Right forelimb (tissue), 1 donor: ENCODE measurements at places on chromosomes 5 and 9.

GRCh38 chr5:148805326-148806290 is 20.8 kb upstream of the ADRB2 start:
- DNase-seq: no peak

DNA sequence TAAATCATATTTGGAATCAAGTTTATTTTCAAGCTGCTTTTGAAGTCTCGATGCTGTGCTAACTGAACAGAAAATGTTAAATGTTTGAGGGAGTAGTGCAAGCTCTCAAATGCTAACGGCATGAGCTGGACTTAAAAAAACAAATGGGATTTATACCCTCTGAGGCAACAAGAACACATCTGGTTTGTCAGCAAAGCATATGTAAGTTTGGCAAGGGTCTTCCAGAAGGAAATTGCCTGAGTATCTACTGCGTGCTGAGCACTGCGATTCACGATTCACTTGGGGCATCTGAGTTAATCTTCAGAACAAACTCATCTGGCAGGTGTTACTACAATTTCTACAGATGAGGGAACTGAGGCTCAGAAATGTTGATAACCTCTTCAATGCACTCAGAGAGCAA is 98.4 kb upstream of the C9orf72 start:
- DNase-seq: no peak

- DNase-seq: peak; percentile 59
Observed at GRCh38 chr9:125433461-125434011, 171.9 kb downstream of the GAPVD1 start.

DNA sequence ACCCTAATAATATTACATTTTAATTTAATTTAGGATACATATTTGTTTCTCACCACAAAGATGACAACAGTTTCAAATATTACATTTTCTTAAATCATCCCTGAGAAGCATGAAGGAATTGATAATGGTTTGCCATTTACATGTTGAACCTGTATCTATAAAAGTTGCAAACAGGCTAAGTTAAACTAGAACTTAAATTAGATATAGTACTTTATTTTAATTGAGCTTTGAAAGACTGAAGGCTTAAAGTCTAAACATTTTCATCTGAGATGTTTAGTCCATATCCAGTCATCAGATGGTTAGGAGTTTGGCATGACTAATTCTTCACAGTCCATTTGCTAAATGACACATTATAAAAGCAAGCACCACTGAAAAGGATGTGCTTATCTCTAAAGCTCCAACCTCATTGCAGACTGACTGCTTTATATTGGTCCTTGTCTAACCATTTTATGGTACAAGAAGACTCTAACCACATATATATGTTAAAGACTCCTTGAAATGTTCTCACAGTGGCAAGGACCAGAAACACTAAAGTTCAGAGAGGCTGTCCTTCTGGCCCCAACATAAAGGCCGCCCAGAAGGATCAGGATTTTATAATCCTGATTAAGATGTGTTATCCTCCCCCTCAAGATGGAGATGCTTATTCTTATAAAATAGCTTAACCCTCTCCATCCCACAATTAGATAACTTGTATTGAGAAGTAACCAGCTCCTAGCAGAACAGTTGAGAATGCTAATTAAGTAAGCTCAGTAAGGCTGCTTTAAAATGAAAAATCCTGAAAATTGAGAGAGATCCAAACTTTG is 25.8 kb downstream of the WNT8A start:
- no peak for DNase-seq

DNA sequence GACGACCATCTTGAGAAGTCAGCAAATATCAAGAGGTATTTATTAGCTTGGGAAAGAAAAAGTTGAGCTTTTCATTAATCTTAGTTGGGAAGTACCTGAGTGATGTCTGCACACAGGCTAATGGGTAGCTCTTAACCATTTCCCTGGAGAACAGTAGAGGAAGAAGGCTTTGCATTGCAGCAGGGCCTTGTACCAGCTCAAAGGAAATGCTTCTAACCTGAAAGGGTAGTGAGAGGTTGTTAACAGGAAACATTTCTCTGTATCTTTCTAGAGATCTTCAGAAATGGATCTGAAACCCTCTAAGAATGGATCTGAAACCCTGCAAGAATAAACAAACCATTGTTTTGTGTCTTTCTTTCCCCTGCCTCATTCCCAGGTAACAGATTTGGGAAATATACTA is 393.3 kb downstream of the PLK2 start:
- no peak for DNase-seq

GRCh38 chr9:82574911-82575310 is 488.0 kb downstream of the RASEF start:
- DNase-seq: no peak

DNA sequence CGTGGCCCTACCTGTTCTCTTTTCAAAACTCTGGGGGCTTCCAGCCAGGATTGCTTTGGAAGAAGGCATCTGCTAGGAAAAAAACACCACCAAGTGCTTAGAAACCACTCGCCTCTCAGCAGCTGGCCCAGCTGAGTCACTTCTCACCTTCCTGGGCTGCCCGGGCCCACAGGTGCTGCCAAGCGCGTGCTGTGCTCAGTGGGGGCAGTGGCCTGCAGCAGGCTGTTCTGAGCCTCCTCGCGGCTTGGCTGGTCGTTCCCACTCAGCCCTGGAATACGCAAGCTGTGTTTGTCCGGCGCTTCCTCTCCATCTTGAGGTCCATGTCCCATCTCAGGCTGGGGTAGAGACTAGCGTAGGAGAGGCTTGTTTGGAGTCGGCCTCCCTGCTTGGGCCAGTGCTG is 102.5 kb upstream of the FCN2 start:
- no peak for DNase-seq

GRCh38 chr5:61563401-61563800 is 231.3 kb downstream of the ZSWIM6 start:
- no peak for DNase-seq

DNA sequence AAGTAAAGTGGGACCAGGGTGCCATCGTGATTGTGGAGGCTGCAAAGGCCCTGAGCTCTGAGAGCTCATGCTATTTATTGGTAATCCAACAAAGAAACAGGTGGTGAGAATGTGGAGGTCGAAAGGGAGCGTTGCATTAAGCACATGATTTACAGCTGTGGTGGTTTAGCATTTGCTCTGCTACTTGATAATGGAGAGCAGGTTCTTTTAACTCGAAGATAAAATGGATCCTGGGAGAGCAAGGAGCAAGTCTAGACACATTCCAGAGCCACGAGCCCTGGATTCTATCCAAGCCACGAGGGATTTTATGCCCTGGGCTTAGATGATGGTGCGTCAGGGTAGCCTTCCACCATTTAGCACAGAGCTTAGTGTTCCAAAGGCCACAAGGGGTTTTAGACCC is 1710.1 kb upstream of the CDH9 start:
- DNase-seq: no peak

GRCh38 chr9:113409481-113409880 is 994 bp downstream of the POLE3 start:
- no peak for DNase-seq

- DNase-seq: no peak
Observed at GRCh38 chr5:105168806-105169205, 1606.2 kb upstream of the NUDT12 start.

DNA sequence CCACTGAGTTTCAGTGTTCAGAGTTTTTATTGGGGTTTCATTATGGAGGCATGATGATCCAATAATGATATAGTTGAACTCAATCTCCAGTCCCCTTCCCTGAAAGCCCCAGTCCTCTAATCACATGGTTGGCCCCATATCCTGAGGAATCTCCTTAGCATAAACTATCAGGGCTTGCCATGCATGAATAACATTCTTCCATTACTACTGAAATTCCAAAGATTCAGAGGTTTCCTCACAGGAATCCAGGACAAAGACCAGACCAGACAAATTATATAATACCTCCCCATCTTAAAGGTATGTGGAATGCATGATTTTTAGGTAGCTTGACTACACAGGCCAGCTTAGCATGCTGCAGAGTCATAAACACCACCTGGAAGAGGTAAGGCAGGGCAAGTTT is 15.5 kb upstream of the LRRTM2 start:
- no peak for DNase-seq

- no peak for DNase-seq
Observed at GRCh38 chr5:180137401-180138213, 66.0 kb upstream of the RNF130 start.

DNA sequence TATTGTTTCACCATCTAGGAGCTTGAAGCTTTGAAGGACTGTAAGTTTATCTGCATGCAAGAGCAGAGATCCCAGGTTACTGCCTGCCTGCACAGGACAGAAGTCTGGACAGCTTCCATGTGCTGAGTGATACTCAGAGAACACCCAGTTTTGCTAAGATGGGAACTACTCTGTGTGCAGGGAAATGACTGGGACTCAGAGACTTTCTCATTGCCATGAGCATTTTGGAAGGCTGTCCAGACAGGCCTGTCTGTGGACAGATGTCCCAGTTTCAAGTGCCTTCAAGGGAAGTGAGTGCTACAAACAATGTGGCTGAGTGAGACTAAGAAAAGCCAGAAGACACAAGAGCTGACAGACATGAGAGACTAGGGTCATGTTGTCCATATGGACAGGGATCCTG is 19.2 kb upstream of the ZNF131 start:
- no peak for DNase-seq

- DNase-seq: peak; percentile 50
Observed at GRCh38 chr9:111195766-111196165, 134.3 kb downstream of the OR2K2 start.
